ENCODE measurements at places on chromosomes 2 and 18.

DNA sequence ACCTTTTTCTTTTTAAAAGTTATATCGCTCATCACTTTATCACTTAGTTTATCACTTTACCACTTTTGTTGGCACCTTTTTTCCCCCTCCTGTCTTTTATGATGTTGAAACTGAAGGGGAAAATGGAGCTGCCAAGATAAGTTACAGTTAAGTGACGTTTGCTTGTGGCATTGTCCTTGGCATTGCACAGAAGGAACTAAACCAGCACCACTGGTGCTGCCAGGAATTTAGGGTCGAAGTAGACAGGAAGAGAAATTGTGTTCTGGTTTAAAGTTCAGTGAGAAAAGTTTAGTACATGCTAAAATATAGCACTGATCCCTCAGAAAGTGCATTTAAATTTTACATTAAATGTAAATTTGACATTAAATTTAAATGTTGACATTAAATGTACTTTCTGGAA is 49.9 kb downstream of the MYO1B start:
- no peak for DNase-seq

DNA sequence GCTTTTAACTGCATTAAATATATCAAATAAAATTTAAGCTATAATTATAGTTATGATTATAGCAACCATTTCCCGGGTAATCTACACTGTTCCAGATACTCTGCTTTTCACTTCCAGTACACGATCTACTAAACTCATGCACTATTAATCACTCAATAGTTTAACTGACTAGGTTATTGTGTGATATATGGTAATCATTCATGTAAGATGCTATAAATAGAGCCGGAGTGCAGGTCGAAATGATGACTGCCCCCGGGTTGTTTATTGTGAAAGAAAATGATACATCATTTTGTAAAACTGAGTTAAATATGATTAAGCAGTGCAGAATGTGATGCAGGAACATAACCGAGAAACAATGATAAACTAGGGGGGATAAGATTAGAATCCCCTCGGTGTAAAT is 434.6 kb upstream of the DSEL start:
- no peak for DNase-seq

- no peak for DNase-seq
Observed at GRCh38 chr18:63287691-63288220, 31.8 kb downstream of the BCL2 start.

DNA sequence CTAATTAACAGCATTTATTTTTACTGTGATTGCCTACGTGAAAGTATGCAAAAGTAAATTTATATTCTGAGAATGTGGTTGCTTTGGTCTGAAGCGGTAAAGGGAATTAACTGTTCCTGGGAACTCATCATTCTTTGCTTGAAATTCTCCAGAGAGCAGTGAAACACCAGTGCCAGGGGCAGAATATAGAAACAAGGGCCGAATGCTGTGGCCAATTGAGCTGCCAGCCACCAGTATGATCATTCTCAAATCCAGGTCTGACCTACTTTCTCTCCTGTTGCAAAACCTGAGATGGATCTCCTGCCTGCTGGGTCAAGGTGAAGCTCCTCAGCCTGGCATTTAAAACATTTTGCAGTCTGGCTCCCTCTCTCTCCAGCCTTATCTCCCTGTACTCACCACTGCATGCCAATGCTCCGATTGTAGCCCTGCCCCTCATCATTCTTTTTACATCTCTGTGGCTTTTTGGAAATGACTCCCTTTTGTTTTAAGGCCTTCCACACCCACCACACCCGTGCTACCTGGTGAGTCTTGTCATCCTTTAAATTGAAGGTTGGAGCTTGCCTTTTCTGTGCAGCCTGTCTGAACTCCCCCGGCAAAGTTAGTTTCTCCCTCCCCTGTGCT is 94.5 kb upstream of the TMEM178A start:
- no peak for DNase-seq

Data from HTR-8/SVneo (cell line).